ENCODE measurements at places on chromosomes 13 and 19.
A peak's percentile ranks its signal among the peaks of the same experiment; 100 is the strongest.

DNA sequence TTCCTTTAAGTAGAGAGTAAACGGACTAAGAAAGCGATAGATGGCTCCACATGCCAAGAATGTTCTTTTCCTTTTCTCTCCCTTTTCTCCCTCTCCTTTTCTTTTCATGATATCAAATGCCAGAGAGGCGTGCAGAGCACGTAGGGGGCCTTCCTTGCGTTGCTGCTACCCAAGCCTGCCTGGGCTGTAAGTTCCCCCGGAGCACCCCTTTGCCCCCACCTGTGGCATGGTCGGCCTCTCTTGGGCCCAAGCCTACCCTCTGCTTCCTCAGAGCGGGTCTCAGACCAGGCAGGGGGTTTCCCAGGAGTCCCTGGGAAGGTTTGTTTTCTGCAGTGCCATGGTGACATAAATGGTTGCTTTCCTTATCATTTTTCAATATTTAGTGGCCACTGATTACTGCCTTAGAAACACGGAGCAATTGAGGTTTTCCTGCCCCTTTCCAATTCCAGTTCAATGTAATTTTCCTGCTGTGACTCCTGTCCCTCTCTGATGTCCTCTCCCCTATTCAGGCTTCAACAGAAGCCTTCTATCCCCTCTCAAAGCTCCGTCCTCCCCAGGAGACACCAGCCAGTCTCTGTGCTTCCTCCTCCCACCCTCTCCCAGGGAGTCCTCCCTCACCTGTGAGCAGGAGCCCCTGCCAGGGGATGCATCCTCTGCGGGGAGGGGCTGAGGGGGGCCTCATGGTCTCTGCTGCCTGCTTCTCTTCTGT is 22.6 kb upstream of the CD177 start:
- DNase-seq = no peak

DNA sequence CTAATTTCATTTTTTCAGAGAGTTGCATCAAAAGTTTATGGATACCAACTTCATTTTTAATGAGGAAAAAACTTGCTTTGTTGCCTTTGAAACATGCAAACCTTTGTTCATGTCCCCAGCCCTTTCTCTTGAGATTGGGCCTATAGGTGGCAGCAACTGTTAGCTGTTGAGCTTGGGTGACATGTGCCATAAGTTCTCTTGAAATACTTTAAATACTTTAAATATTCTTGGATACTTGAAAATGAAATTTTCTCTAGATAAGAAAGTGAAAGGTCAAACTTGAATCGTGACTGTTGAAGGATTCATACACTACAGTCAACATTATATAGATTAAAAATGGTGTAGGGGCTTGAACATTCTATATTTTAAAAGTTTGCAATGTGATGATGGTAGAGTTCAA is 294.9 kb downstream of the NDFIP2 start:
- DNase-seq = peak; percentile 80

DNA sequence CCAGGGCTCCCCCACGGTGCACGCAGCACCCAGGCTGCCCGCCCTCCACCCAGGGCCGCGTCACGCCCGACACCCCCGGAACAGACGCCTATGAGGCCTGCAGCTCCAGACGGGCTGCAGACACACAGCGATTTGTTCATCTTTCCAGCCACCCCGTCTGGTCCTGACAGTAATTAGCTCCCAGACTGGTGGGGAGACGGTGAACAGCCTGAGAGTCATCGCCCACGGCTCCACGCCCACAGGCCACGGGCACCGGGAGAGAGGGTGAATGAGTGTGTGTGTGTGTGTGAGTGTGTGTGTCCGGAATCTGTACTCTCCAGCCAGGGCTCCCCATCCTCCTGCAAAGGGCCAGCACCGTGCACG is 18.1 kb downstream of the GADD45B start:
- DNase-seq = peak; percentile 84

- DNase-seq = no peak
These were observed 111.6 kb downstream of the NHLRC3 start for GRCh38 chr13:39149896-39150295.

DNA sequence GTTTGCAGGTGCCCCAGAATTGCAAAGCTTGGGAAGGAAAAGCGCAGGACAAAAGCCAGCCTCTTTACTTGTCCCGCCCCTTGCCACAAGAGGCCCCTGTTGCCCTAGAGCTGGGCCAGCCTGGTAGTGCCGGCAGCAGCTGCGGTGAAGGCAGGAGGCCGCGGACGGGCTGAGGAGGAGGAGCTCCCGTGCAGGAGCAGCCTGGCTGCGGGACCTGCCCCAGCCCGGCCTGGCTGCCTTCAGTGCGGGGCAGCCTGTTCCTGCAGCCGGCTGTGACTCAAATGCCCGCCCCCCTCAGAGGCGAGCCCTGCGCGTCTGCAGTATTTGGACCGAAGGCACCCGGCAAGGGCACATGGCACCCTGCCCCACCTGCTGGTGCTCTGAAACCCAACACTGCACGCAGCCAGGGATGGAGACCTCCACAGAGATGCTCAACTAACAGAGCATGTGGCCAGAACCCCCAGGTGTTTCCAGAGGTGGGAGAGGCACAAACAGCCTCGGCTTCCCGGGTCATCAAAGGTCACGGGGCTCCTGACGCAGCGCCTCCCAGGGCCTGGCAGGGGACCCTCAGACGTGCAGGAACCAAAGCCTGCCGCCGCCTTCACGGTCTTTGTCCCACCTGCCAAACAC is 29.7 kb downstream of the NAXD start:
- DNase-seq = peak; percentile 59

DNA sequence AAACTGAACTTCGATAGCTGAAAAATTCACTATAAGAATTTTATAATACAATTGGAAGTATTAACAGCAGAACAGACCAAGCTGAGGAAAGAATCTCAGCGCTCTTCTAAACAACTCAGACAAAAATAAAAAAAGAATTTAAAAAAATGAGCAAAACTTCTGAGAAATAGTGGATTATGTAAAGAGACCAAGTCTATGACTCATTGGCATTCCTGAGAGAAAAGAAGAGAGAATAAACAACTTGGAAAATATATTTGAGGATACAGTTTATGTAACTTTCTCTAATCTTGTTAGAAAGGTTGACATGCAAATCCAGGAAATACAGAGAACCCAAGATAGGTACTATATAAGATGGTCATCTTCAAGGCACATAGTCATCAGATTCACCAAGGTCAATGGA is 25.4 kb downstream of the SLC25A15 start:
- DNase-seq = peak; percentile 5

DNA sequence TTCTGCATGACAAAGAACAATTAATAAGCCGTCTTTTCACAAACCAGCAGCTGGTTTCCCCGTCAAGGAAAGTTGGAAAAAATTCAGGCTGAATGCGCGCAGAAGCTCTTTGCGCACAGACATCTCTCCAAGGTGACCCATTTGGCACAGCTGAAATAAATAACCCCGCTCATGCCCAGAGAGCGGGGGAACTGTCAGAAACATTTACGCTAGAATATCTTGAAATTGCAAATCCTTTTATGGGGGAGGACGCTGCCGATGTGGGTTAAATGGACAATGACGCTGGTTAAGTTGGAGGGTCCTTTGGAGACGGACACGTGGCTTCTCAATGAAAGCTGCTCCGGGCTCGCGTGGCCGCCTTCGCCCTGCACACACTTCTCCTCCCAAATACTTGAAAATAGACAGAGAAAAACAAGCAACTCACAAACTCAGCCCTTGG is 30.6 kb downstream of the GSX1 start:
- peak; percentile 27 for DNase-seq

DNA sequence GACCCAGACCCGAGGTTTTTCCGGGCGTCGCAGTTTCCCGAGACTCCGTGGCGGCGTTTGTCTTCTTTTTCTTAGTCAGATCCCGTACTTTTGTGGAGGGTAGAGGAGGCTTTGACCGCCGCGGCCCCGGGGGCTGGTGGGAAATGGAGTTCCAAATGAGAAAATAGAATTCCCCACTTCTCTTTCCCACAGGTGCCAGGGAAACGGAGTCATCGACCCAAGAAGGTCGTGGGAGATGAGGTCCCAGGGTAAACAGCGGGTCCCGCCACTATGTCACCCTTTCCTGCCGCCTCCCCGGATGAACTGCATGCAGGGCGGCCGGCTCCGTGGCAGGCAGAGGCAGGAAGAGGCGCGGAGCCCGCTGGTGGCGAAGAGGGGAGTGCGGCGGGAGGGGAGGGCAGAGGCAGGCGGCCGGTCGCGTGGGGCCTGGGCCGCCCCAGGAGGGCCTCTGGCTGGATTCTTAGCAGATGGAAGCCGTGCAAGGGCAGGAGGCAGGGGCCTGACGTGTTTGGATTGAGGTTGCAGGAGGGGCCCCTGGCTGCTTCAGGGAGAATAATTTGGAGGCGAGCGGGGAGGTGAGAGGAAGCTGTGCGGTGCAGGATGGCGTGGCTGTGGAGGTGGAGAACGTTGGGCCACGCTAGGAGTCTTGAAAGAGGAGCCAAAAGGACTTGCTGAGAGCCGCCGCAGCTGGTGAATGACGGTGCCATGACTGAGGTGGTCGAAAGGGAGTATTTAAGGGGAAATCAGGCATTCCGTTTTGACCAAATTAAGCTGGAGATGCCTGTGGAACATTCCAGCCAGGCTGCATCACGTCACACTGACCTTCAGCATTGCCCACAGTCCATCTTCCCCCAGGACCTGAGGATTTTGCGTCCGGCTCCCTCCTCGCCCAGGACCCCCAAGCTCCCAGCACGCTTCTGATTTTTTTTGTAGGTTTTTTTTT is 11.7 kb downstream of the CYTH2 start:
- peak; percentile 34 for DNase-seq

GRCh38 chr13:108306860-108307259 is 37.3 kb downstream of the TNFSF13B start:
- no peak for DNase-seq

DNA sequence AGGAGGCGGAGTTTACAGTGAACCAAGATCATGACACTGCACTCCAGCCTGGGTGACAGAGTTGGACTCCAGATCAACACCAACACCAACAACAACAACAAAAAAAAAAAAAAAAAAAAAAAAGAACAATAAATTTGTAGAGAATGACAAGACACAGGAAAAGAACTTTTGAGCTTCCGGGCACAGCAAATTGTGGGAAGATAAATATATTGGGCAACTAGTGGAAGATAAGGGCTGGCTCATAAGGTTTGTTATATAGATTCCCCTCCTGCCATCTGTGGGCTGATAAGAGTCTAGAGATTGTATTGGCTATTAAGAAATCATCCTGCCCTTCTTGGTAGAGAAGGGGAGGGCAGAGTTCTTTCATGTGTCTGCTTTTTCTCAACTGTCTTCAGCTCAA is 33.1 kb upstream of the CYP2S1 start:
- DNase-seq = no peak

DNA sequence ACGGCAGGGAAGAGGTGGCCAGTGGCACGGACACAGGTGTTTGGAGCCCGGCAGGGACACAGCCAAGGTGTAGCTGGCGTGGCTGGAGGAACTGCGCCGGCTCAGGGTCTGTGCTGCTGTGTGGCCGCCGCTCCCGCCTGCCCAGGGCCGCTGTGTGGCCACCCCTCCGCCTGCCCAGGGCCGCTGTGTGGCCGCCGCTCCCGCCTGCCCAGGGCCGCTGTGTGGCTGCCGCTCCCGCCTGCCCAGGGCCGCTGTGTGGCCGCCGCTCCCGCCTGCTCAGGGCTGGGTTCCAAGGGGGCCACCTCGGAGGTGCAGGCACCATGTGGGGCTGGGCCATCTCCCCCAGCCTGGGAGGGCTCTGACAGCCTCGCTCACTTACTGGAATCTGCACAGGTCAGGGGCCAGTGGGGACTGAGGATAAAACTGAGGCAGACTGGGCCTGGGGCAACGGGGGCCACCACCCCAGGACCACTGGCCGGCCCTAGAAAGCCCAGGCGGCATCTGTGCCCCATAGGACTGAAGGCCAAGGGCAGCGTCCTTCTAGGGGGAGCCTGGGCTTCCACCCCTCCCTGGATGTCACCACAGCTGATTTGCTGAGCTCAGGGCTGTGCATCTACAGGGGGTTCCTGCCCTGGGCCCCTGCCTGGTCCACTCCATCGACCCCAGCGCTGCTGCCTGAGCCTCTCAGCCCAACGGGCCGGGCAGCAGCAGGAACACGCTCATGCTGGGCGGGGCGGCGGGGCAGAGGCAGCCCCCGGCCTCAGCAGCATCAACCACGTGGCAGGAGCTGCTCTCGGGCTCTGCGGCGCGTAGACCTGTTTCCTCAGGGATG is 21.5 kb downstream of the C13orf46 start:
- DNase-seq = no peak

DNA sequence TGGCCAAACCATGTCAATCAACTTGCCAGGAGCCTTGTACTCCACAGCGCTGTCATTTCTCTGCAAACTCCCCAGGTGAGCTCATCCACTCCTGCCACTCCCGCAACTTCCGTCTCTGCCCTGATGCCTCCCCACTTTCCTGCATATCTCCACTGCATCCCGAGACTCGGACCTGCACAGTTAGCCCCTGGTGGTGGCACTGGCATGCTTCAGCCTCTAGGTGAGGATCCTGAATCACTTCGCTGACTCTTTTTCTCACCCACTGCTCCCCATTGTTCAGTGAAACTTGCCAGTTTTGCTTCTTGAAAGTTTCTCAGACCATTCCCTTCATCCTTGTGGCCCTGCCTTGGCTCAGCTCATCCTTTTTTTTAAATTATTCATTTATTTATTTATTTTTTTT is 3.4 kb upstream of the CTU1 start:
- DNase-seq = no peak

DNA sequence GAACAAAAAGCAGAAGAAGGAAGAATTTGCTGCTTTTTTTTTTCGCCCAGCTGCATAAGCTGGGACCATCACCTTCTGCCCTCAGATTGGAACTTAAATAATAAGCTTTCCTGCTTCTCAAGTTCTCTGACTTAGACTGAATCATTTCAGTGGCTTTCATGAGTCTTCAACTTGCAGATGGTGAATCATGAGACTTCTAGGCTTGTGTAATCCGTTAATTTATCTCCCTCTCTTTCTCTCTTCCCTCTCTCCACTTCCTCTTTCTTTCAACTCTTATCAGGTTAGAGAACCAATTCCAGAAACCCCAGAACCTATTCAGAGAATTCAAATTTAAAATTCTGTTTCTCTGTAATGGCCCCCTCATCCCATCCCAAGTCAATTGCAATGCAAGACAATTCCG is 1153.7 kb downstream of the PCDH9 start:
- DNase-seq = peak; percentile 66

GRCh38 chr13:38228322-38228721 is 121.3 kb upstream of the UFM1 start:
- DNase-seq = no peak

- DNase-seq = no peak
These were observed 12.5 kb downstream of the PBX4 start for GRCh38 chr19:19606021-19606420.

- DNase-seq = peak; percentile 31
These were observed 1.6 kb downstream of the ZNF414 start for GRCh38 chr19:8512115-8512967.

Data from fibroblast of mammary gland (primary cell).